ENCODE measurements at places on chromosomes 1 and 21. TPM values are rescaled to one million over a fixed set of nuclear protein-coding genes. Genes with fewer than 3 reads are reported as not detected.
A peak's percentile ranks its signal among the peaks of the same experiment; 100 is the strongest.

Gene KCNJ10
- 1.6 TPM for total RNA-seq

Gene CITED4
- total RNA-seq: 18.7 TPM

DNA sequence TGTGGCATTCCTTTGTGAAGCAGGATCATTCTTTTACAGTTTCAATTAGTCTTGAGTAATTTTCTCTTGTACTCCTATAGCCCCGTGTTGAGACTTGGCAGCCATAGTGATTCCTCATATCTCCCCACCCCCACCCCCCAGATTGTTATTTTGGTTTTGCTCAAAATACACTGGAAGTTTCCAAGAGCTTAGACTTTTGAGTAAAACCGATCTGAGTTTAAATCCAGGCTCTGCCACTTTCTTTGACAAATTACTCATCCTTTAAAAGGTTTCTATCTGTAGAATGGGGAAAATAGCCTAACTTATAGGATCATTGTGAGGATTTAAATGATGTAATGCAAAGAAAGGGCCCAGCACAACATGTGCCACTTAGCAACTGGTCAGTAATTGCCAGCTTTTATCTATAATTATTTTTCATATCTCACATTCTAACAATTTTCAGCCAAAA is 53.1 kb upstream of the RC3H1 start:
- H3K36me3 ChIP-seq: no peaks in the 10 kb centered on the region
- H3K4me1 ChIP-seq: no peaks in the 10 kb centered on the region
- no peak overlapping the region for H3K4me3 ChIP-seq
- no peak for DNase-seq

DNA sequence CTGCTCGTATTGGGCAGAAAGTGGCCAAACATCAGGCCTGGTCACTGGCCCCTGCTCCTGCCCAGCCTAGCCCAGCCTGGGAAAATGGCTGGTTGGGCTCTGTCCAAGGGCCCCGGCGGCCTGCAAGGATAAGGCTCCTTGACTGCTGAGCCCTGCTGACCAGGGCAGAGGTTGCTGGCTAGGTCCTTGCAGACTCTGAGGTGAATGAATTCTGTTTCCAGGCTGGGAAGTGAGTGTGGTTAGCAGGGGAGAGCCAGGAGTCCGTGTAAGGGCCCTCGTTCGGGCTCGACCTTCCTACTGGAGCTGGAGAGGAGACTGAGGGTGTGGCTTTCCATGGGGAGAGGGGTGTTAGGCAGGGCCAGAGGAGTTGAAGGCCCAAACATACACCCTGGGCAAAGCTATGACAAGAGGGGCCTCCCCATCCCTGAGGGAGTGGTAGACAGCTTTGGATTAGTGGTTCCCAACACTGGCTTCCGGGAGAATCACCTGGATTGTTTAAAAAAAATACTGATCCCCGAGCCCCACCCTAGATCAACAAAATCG is 20.6 kb downstream of the CSF1 start:
- no peaks in the 10 kb centered on the region for H3K27me3 ChIP-seq
- DNase-seq: peak; percentile 95
- peaks cover 10% of the 10 kb centered on the region for H3K4me1 ChIP-seq
- H3K4me3 ChIP-seq: no peak overlapping the region

Gene AADACL3
- total RNA-seq: 1.5 TPM

- no peak for DNase-seq
- H3K4me1 ChIP-seq: no peaks in the 10 kb centered on the region
- no peaks in the 10 kb centered on the region for H3K36me3 ChIP-seq
- no peak overlapping the region for H3K4me3 ChIP-seq
- no peak overlapping the region for H3K27ac ChIP-seq
Observed at GRCh38 chr1:153087652-153088051, 6.7 kb downstream of the SPRR2E start.

- no peak overlapping the region for H3K27ac ChIP-seq
- no peak for DNase-seq
- H3K27me3 ChIP-seq: no peaks in the 10 kb centered on the region
- no peak overlapping the region for H3K4me3 ChIP-seq
- H3K4me1 ChIP-seq: peaks cover 2% of the 10 kb centered on the region
Observed at GRCh38 chr1:183670169-183670568, 17.1 kb upstream of the APOBEC4 start.

Gene SYTL1
- total RNA-seq: 5.4 TPM

Gene G0S2
- total RNA-seq: 0.43 TPM

Gene SMIM1
- not detected for total RNA-seq

DNA sequence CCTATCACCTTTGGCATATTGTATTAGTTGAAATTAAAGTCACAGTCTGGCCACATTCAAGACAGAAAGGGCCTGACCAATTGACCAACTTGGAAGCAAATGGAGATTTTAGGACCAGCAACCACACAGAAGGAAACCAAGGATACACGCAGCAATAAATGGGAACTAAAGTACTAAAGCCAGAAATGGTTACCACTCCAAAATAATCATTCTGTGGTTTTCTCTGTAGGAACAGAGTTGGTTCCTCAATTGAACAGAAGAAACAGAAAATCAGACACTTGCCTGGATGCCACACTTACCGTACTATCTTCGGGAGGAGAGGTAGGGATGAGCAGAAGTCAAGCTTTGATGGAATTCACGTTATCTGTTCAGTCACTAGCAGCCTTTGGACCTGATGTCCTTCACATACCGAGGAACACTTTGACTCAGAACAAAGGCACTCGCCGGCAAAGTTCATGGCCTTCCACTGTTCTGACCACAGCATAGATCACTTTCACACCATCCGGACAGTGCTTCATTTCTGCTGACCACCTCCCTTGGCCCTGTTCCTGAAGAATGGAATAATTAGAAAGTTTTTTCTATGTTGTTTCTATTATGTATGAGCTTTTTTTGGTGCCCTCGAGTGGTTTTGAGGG is 96.9 kb downstream of the LPAR3 start:
- H3K4me3 ChIP-seq: no peak overlapping the region
- no peaks in the 10 kb centered on the region for H3K4me1 ChIP-seq
- no peak for DNase-seq
- H3K27ac ChIP-seq: no peak overlapping the region
- no peaks in the 10 kb centered on the region for H3K27me3 ChIP-seq
- H3K36me3 ChIP-seq: peaks cover 3% of the 10 kb centered on the region

DNA sequence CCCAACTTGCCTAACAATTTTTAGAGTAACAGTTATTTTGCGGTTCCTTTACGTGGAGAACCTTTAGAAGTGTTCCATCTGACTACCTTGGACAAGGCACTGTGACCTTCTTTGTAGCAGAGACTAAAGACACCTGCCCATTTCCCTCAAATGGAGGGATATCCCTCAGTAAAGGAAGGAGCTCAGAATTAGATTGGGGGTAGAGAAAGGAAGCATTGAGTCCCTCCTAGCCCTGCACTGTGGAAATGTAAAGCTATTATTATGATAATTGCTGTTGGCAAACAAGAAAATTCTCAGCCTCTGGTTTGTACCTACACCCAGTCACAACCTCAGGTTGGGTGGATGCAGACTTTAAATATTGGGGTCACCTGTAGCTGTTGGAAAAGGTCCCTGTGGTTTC is 72.6 kb upstream of the MACF1 start:
- H3K27me3 ChIP-seq: no peaks in the 10 kb centered on the region
- peak; percentile 57 for DNase-seq
- peak overlapping the region; percentile 25 for H3K4me3 ChIP-seq

Gene PAQR6
- 4.2 TPM for total RNA-seq

Gene CELA3A
- total RNA-seq: not detected

- no peak for DNase-seq
- no peaks in the 10 kb centered on the region for H3K27me3 ChIP-seq
- H3K4me1 ChIP-seq: no peaks in the 10 kb centered on the region
- H3K36me3 ChIP-seq: no peaks in the 10 kb centered on the region
Observed at GRCh38 chr1:62336995-62337705, 17.9 kb upstream of the KANK4 start.

Gene RAP1GAP
- 6.6 TPM for total RNA-seq

Gene AK2
- total RNA-seq: 165 TPM

Gene LEMD1
- total RNA-seq: 14.7 TPM

DNA sequence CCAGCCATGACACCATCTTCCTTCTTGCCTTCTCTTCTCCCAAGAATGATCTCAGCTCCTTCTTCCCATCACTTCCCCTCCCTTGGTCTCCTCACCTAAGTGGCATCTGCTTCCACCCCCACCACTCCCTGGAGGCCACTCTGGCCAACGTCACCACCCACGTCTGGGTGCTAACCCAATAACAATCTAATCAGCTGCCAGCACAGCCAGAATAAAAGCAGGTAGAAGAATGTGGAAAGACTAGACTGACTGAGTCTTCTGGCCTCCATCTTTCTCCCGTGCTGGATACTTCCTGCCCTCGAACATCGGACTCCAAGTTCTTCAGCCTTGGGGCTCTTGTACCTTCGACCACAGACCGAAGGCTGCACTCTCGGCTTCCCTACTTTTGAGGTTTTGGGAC is 245.3 kb upstream of the CSF3R start:
- no peaks in the 10 kb centered on the region for H3K27me3 ChIP-seq
- no peak overlapping the region for H3K4me3 ChIP-seq
- no peak overlapping the region for H3K27ac ChIP-seq
- H3K36me3 ChIP-seq: no peaks in the 10 kb centered on the region
